SHP77 treated with DMSO at 0.1 percent for 48 hours (cell line): ENCODE measurements at places on chromosomes 13 and 19.

DNA sequence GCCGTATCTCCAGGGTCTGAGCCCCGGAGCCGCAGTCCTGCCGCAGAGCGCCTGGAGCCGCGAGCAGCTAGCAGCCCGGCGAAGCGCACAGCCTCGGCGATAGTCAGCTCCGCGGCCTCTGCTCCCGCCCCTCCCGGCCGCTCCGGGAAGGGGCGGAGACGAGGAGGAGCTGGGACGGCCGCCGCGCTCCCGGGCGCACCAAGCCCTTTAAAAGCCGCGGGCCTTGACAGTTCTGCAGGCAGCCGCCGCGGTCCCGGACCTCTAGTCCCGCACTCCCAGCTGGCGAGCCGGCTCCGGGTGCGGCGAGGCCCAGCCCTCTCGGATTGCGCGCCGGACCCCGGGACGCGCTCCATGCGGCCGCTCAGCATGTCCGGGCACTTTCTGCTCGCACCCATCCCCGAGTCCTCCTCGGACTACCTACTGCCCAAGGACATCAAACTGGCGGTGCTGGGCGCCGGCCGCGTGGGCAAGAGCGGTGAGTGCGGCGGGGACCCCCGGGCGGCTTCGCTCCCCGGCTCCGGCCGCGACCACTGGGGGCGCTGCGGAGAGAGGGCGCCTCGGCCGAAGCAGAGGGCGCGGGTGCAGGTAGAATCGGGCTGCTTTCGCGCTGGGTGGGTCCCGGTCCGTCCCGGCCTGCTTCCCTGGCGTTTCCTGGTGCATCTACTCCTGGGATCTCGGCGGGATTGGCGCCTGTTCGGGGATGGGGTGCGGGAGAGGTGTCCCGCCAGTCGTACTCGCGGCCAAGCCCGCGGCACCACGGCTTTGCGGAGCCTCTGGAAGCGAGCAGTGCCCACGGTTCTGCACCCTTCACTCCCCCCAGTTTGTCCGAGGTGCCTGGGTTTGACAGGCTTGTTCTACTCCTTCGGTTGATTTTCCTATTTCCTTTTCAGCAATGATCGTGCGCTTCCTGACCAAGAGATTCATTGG, at the start of gene RASL11A:
TSS of gene RASL11A (plus strand) at position 237 of the 927 bp plus-strand sequence. CDS start at position 352, 115 bp downstream.
- peak; percentile 65 for DNase-seq

DNA sequence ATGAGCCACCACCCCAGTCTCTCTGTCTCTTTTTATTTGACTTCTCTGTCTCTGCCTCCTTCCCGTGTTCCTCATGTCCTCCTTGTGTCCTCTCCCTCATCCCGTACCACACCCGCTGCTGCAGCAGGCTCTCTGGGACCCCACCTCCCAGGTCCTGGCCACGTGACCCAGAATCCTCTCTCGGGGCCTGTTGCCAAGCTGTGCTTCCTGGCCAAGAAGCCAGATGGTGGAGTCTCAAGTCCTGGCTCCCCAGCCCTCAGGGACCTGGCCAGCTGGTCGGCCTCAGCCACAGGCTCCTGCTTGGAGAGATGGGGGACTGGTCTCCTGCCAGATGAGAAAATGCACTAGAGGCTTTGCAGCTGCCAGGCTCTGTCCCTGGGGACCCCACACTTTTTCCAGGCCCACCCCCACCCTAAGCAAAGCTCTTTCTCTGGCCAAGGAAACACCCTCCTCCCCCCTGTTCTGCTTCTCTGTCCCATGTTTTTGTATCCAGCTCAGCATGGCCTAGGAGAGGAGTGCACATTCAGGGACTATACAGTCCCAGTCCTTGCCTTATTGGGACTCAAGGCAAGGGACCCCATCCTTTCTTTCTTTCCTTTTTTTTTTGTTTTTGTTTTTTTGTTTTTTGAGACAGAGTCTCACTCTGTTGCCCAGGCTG, 34.3 kb upstream of the SHKBP1 start:
- no peak for DNase-seq

DNA sequence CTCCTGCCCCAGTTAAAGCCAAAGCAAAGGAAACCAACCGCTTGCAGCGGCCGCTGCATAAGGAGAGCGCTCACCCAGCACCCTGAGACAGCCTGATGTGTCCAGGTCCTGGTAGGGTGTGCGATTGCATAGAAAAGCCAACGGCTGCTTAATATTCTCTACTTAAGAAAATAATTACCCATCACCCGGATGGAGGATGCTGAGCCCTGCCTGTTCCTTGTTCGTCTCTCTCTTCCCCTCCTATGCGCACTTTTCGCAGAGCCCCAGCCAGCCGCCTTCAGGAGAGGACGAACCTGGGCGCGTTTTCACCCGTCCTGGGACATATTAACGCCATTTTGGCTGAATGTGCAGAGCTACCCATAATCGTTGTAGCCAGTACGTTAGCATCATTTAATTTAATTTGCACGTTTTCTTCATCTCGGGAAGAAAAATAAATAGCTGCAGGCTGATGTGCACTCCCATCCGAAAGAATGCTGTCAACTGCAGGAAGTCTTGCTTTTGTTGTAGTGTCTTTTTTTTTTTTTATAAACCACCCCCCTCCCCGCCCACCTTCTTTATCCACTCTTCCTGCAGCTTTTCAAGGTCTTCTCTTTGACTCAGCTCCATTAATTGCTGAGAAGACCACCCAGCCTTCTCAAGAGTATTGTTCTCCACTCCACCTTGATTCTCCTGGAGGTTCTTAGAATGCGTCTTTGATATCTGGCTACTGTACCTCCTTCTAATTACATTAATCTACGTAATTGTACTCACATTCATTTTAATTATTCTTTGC, 214.5 kb downstream of the TEX29 start:
- DNase-seq = no peak

DNA sequence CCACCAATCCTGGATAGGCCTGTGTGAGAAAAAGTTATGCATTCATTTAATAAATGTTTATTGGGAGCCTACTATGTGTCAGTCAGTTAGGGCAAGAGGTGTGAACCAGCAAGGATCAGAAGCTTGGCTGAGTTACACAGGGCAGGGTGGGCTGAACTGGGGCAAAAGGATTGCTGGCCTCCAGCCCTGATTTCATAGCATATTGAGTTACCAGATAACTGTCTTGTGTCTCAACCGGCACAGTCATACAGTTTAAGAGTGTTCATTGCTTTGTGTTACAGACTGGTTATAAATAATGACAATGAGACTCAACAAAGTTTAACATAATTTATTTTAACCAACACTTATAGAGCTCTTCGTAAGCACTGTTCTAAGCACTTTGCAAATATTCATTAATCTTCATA, 253.8 kb downstream of the DLEU7 start:
- no peak for DNase-seq

- no peak for DNase-seq
Observed at GRCh38 chr19:7907122-7907521, 3.4 kb downstream of the MAP2K7 start.

GRCh38 chr13:85091631-85092234, 707.5 kb downstream of the SLITRK6 start:
- DNase-seq = no peak

DNA sequence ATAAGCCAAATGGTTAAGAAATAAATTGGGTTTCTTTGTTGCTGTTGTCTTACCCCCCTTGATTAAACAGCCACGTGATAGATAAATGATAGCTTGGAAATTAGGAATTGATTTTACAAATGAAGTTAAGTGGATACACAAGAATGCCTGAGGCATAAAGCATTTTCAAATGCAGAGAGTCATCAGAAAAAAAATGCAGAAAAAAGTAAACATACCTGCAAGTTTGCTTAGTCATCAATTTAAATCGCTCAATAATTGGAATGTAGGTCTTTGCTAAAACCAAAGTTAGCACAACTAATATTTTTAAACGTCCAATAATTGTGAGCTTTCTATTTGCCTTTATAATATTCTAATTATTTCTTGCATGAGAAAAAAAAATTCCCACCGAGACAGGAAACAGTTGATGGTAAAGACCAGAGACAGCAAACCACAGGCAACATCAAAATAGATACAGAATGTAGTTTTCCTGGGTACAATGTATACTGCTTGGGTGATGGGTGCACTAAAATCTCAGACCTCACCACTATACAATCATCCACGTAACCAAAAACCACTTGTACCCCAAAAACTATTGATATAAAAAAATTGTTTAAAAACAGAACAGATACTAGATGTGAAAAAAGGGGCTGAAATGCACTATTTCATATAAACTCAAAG, 924.0 kb downstream of the PCDH9 start:
- no peak for DNase-seq

GRCh38 chr19:1914826-1915341, 9.7 kb downstream of the ADAT3 start:
- DNase-seq = no peak

DNA sequence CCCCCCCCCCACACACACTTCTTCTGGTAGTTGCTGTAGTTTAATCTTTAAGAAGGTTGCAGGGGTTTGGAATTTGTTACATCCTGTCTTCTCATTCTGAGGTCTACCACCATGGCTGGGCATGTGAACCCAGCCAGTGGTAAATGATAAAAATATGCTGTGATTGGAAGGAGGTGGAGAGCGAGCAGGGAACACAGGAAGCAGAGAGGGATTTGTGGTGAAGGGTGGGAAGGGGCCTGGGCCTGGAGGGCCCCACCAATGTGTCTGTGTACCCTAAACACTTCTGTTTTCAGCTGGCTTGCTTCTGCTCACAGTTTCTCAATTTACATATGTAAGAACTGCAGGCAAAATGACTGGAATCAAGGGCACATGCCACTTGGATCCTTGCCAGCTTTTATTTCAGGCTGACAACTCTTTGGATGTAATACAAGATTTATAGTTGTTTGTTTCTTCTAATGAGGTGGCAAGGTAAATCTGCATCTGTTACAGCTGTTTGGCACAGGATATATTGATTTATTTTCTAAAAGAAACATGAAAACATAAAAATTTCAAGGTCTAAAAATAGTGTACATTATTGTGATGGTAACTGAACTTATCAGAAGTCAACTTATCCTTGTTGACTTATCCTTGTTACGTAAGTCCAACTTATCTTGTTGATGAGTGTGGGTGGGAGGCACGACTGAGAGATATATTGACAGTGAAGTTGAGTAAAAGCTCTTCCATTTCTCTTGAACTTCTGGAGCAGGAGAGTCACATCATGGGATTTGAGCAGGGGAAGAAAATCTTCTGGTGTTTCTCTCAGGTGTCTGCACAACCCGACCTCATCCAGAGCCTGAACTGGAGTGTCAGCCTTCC, 313.2 kb downstream of the SHISA2 start:
- DNase-seq = peak; percentile 37

DNA sequence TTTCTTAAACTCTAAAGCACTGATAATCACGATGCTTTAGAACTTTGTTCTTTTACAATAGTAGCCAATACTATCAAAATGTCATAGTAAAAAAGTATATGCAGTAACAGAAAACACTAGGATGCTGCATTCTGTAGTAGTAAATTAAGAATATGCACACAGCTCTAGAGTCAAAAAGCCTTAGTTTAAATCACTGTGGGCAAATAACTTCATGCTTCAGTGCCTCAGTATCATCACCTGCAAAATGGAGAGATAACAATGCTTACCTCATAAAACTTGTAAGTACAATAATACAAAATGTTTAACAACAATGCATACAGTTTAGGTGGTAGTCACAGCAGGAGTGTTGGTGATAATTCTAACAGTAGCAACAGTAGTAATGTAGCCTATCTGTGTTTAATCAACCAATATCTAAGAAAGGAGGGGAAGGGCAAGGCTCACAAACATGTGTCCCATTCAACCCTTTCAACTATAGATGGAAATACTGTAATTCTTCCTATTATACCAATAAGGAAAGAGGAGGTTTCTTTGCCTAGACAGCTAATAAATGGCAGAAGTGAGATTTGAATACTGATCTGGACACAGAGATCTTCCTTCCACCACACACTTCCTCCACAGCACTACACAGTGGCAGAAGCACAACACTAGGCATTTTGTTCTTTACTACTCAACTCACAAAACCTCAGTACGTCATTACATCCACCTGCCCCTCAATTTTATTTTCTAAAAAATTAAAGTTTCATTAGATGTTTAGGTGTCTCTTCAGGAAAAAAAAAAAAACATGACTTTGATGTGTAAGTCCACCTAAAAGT, 4.6 kb downstream of the RBM26 start:
- DNase-seq = no peak

GRCh38 chr13:102688306-102688973, 6.4 kb downstream of the METTL21C start:
- DNase-seq = no peak

GRCh38 chr13:47218611-47219010, 321.8 kb upstream of the HTR2A start:
- no peak for DNase-seq

DNA sequence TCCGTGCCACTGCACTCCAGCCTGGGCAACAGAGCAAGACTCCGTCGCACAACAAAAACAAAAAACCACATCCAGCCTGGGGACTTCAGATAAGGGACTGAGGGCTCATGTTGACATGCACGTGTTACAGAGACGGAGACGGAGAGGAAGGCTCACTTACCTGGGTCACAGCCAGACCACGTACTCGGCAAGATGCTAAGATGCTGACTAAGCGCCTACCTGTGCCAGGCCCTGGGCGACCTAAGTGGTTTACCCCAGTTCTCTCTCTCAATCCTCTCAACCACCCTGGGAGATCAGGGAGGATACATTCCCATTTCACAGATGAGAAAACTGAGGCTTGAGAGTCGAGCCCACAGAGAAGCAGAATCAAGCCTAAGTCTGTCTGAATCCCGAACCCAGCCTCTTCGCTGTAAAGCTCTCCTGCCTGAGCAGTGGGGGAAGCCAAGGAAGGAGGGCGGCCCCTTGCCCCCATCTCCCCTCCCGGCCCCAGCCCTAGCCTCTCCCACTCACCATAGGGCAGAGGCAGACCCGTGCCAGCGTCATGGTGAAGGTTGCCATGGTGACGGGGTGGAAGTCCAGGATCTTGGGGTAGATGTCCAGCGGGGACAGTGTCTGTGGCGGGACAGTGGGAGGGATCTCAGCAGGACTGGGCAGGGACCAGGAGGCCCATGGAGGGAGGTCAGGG, 13.5 kb downstream of the ERCC2 start:
- DNase-seq = no peak

DNA sequence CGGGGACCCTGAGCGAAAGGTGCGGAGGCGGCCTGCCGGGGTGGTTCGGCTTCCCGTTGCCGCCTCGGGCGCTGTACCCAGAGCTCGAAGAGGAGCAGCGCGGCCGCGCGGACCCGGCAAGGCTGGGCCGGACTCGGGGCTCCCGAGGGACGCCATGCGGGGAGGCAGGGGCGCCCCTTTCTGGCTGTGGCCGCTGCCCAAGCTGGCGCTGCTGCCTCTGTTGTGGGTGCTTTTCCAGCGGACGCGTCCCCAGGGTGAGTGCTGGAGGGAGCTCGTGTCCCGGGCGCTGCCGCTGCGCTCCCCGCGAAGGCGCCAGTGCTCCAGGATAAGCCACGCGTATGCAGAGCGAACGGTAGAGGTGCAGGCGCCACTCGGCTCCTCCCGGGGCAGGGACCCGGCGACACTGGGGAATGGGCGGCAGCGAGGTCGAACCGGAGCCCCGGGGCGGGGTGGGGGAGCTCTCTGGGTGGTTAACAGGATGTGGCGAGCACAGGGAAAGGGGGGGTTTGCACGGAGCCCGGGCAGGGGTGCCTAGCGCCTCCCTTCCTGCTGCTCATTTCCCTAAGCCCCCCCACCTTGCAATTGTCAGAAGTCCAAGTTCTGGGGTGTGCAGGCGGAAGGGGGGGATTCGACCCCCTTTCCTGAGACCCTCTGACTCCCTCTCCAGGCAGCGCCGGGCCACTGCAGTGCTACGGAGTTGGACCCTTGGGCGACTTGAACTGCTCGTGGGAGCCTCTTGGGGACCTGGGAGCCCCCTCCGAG, at the start of gene IL27RA:
TSS of gene IL27RA (plus strand) at position 44 of the 762 bp plus-strand sequence. CDS start at position 155, 111 bp downstream.
- no peak for DNase-seq
